CD4-positive, alpha-beta T cell (primary cell): ENCODE measurements at places on chromosomes 5 and 9.

DNA sequence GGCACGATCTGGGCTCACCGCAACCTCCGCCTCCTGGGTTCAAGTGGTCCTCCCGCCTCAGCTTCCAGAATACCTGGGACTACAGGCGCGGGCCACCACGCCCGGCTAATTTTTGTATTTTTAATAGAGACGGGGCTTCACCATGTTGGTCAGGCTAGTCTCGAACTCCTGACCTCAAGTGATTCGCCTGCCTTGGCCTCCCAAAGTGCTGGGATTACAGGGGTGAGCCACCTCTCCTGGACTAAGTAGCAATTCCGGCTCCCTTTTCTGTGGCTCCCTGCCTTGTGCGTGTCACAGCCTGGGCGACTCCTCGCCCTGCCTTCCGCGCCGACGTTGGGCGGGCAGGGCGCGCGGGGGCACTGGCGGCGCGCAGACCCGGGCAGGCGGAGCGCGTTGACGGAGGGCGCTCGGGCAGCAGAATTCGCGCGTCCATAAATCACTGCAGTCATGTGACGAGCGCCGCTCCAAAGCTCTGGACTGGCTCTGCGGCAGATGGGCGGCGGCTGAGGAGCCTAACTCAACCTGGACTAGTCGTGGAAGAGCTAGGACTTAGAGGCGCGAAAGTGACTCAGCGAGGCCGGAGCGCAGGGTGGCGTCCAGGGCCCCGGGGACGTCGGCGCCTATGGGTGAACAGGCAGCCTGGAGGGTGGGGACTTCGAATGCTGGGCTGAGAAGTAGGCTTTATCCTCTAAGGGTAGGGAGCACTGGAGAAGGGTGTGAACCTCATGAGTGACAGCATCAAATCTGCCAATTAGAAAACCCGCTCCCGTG is 1.4 kb upstream of the CIZ1 start:
- no peaks in the 10 kb centered on the region for H3K27me3 ChIP-seq
- no peak overlapping the region for H3K27ac ChIP-seq
- no peak for DNase-seq
- H3K36me3 ChIP-seq = peaks cover 13% of the 10 kb centered on the region
- H3K4me1 ChIP-seq = peaks cover 24% of the 10 kb centered on the region

DNA sequence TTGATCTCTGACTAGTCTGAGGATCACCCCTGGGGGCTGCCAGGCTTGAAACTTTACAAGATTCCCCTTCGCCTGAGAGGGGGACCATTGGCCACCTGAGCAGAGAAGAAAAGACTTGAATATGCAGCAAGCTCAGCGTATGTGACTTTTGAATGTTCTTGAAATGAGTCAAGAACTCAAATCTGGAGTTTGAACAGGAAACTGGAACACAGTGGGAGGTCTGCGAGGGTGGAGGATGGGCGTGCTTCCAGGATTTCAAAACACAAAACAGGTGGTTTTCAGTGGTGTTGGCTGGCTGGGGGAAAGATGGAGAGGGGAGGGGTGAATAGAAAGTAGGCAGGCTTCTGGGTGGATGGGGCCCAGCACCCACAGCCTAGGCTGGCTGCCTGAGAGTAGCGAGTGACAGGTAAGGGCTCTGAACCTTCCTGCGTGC is 40.6 kb downstream of the TMEM174 start:
- no peak overlapping the region for H3K4me3 ChIP-seq
- no peaks in the 10 kb centered on the region for H3K36me3 ChIP-seq
- no peak overlapping the region for H3K27ac ChIP-seq

- DNase-seq = no peak
- H3K27me3 ChIP-seq = peaks cover 59% of the 10 kb centered on the region
- no peaks in the 10 kb centered on the region for H3K36me3 ChIP-seq
- no peak overlapping the region for H3K27ac ChIP-seq
These were observed 3.3 kb upstream of the PRDM6 start for GRCh38 chr5:123085638-123086286.

DNA sequence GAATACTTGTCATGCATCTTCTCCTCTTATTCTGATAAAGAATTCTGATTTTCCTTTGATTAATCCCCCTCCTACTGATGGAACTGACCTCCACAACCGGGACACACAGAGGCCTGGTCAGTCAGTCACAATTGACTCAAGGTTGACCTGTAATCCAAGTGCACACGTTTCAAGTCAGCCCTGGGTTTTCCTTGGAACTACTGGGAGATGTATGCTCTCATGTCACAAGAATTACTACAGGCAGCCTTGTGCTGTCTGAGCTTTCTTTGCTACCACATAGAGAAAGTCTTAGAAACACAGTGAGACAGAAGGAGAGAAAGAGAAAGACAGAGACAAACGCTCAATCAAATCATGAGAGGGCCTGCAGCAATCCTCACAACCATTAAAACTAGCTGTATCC is 345.8 kb downstream of the PDE4D start:
- H3K27ac ChIP-seq = no peak overlapping the region
- DNase-seq = no peak

- DNase-seq = no peak
- H3K4me3 ChIP-seq = no peak overlapping the region
- no peak overlapping the region for H3K27ac ChIP-seq
- H3K27me3 ChIP-seq = no peaks in the 10 kb centered on the region
- H3K36me3 ChIP-seq = no peaks in the 10 kb centered on the region
These were observed 316.2 kb downstream of the CWC27 start for GRCh38 chr5:65084795-65085515.
